Activated T-cell treated with anti-CD3 and anti-CD28 coated beads for 48 hours (primary cell): ENCODE measurements at places on chromosomes 7 and 10.

GRCh38 chr7:28830846-28831245 lies 127.3 kb downstream of the TRIL start:
- DNase-seq: no peak

- no peak for DNase-seq
These were observed 201.0 kb upstream of the IMMP2L start for GRCh38 chr7:111763221-111763801.

GRCh38 chr7:141584935-141585334 lies 33.7 kb downstream of the AGK start:
- no peak for DNase-seq

DNA sequence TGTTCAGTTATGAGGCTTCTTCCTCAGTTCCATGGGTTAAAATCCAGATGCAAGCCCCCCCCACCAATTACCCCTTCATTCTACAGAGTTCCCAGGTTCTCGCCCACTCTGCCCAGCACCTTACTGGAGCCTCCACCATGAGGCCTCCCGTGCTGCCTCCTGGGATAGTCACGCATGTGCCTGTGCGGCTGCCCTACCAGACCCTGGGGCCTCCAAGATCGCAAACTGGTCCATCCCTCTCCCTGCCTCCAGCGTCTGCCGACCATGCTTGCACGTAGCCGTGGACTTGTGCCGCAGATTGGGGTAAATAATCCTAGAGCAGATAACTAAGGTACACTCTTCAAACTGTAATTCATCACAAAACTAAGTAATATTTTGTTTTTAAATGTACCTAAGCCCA lies 611.2 kb downstream of the PTPRN2 start:
- no peak for DNase-seq

DNA sequence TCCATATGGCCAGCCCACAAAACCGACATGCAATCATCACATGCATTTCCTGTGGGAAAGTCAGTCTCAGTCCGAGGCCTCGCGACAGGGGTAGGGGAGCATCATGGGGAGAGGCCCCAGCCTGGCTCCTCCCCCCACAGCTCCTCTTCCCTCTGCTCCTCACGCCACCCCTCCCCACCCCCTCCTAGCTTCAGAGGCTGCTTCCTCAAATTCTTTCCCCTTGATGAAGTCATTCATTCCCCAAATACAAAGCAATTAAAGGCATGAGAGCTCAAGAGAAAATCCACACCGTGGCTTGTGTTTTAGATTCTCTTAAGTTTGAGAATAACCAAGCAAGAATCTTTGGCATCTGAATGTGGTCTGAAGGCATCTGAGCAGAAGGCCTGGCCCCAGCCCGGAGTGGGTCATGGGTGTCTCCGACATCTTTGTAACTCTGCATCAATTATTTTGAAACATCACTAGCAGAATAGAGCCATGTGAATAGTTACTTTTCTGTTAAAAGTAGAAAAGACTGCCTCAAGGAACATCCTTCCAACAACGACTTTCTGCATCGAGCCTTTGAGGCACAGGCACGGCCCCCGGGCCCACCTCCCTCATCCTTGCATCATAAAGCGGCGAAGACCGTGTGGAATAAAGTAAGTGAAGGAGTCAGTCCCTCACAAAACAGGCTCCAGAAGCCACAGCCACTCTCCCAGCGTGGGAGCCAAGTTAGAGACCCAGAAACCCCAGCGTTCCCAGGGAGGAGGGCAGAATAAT lies 90.9 kb downstream of the DIP2C start:
- DNase-seq: no peak
